SHP77 treated with DMSO at 0.1 percent for 48 hours (cell line): ENCODE measurements at places on chromosomes 5 and 9.

GRCh38 chr9:12879961-12880360 lies 105.1 kb downstream of the LURAP1L start:
- DNase-seq, result no peak

- DNase-seq, result no peak
Observed at GRCh38 chr5:121805911-121806310, 45.8 kb upstream of the FTMT start.

GRCh38 chr5:34571677-34572041 lies 84.5 kb upstream of the RAI14 start:
- DNase-seq, result no peak

DNA sequence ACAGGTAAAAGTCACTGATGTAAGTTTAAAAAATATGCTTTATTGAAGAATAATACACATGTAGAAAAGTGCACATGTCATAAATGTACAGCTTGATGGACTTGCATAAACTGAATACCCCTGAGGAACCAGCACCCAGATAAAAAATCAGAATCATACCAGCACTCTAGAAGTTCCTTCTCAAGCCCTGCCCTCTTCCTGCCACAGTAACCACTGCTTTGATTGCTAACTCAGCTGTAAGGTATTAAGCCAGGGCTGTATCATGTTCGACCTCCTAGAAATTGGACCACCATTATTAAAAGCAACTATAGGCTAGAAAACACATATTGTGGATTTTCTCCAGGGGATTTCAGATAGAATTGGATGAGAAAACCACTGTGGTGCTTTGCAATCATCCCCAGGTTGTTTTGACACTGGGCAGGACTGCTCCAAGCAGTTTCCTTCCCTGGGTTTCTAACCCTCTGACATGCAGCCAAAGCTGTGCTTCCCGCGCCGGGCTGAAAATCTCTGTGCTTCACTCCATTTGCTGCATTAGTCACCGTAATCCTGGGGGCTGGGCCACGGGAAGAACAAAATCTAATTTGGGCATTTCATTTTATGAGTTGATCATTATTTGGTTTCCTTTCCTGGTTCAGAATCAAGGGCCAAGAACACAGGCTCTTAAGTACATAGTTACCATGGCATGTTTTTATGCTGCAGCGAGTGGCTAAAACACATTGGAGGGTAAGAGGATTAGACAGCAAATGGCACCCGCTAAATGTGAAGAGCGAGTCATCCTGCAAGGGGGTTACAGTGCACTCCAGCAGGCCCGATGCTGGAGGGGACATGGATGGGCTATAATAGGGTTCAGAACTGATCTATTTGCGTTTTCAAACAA lies 139.4 kb upstream of the IL12B start:
- no peak for DNase-seq

DNA sequence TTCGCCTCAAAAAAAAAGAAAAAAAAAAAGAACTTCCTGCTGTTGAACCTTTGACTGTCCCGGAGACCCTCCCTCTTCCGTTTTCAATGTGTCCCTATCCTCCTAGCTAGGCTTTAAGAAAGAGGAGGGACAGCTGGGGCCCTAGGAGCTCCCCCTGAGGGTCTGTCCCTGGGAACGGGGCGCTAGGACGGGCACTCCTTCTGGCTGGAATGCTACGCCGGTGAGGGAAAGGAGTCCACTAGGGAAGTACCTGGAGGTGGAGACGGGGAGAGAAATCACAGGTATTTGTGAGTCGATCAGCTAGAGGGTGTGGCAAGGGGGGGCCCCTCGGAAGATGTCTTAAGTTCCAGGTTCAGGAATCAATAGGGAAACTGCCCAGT lies 4.6 kb downstream of the SIT1 start:
- DNase-seq, result no peak

GRCh38 chr5:102638316-102638715 lies 116.8 kb upstream of the PAM start:
- DNase-seq, result no peak

DNA sequence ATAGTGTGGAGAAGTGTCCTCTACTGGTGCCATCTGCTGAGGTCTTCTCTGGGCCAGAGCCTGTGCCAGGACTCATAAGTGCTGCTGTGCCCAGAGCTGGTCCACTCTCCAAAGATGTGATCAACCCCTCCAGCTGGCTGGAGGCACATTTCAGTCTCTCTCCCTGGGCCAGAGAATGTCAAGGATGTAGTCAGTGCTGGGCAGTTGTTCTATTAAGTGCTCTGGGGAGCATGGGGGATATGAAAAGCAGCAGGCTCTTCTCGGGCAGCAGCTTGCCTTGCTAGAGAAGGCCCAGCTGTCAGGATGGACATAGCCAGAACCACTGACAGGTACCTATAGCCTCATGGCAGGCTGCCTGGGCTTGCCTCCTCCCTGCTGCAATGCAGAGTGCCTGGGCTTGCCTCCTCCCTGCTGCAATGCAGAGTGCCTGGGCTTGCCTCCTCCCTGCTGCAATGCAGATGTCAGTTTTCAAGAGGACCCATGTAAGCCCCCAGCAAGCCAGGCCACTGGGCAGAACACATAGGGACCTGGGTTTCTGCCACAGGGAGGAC lies 157.2 kb upstream of the PANK3 start:
- no peak for DNase-seq

DNA sequence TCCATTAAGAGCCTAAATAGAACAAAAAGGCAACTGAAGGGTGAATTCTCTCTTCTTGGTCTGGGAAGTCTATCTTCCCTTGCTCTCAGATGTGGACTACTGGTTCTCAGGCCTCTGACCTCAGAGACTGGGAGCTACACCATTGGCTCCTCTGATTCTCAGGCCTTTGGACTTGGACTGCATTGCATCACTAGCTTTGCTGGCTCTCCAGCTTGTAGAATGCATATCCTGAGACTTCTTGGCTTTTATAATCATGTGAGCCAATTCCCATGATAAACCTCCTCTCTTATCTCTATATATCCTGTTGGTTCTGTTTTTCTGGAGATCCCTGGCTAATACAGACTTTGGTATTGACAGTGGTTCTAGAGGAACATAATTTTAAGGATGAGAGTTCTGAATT lies 89.8 kb downstream of the PSAT1 start:
- no peak for DNase-seq

DNA sequence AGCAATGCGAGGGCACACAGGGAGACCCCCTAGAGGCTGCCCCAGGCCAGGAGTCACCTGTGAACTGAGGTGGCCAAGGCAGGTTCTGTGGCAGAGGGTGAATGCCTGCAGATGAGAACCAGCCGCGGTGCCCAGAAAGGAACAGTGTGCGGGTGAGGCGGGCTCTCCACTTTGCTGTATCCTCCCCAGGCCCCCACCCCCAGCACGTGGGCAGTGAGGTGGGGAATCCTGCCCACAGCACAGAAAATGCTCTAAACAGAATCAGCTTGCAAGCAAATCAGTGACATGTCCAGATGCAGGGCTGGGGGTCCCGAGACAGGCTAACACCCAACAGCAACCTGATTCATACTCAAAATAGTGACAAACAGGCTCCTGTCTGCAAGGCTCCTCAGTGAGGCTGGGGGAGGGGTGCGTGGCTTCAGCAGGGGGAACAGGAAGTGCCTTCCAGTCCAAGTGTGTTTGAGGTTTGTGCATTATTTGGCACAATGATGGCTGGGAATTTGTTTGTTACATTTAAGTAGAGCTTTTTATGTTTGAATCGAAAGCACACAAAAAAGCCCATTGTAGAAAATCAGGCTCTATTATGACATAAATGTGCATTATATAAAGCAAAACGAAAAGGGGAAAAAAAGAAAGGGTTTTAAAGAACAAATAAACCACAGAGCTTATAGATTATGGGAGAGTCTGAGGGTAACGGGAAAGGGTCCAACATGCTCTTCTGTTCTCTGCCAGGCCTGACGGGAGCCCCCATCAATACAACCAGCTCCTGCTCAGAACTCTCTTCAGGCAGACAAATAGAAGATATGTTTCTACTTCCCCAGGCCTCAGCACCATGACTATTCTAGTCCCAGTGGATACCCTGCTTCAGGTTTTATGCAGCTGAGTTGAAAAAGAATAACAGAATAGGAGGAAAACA lies 201.3 kb downstream of the HSD17B3 start:
- no peak for DNase-seq

GRCh38 chr9:109258481-109259302 lies 62.2 kb downstream of the EPB41L4B start:
- DNase-seq, result peak; percentile 51

GRCh38 chr5:51185850-51186329 lies 197.4 kb upstream of the ISL1 start:
- no peak for DNase-seq

DNA sequence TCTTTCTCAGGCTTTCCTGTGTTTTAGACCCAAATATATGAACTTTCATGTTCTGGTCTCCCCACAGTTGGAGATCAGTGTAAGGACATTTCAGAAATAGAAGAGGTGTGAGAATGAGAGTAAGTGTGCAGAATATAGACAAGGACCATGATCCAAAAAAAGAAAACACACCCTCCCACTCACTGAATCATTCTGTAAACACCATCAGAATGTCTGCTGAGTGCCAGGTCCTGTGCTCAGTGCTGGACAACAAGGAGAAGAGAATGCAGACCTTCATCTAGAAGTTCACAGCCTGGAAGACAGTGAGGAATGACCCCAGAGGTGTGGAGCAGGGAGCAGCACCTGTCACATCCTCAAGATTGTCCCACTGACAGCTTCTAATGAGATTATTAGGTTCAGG lies 19.1 kb upstream of the SH3RF2 start:
- no peak for DNase-seq

DNA sequence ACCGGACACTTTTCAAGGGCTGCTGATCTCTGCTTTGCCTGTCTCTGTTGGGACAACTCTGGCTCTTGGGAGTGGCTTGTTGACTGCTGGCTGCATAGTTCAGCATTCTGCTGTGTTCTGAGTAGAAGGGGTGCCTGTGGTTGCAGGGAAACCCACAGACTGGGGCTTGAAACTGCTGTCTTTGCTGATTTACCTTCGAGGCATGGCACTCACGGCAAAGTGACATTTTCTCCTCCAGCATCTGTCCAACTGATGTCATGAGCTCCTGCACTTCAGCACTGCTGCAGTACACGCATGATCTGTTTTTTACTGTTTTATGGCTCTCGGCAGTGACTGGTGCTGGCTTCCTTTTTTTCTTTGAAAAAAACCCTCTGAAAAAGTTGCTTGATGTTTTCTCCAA lies 69.2 kb downstream of the SPATA31D1 start:
- DNase-seq, result no peak

DNA sequence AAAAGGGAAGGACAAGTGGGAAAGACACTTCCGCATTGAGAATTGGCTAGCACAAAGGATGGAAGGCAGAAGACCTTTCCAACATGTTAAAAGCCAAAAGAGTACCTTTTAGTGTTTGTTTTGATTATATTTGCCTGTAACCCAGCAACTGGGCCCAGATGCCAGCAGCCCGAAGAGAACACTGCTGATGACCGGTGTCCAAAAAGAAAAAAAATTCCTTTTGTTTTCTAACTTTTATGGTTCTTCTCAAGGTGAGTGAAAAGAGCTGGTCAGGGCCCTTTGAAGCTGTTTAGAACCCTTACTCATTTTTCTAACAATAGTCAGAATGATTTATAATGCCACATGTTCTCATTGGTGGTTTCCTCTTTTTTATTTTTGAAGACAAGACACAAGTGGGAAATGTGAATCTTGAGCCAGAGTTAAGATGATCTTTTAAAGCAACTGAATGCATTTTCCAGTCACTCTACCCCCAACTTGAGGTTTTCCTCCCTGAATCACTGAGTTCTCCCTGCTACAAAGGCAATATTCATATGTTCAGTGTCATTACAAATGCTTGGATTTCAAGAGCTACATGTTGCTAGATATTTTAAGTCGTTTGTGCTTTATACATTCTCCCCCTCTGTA lies 32.3 kb upstream of the ZNF462 start:
- no peak for DNase-seq

- no peak for DNase-seq
Observed at GRCh38 chr9:98191181-98191608, 1.2 kb downstream of the CORO2A start.

DNA sequence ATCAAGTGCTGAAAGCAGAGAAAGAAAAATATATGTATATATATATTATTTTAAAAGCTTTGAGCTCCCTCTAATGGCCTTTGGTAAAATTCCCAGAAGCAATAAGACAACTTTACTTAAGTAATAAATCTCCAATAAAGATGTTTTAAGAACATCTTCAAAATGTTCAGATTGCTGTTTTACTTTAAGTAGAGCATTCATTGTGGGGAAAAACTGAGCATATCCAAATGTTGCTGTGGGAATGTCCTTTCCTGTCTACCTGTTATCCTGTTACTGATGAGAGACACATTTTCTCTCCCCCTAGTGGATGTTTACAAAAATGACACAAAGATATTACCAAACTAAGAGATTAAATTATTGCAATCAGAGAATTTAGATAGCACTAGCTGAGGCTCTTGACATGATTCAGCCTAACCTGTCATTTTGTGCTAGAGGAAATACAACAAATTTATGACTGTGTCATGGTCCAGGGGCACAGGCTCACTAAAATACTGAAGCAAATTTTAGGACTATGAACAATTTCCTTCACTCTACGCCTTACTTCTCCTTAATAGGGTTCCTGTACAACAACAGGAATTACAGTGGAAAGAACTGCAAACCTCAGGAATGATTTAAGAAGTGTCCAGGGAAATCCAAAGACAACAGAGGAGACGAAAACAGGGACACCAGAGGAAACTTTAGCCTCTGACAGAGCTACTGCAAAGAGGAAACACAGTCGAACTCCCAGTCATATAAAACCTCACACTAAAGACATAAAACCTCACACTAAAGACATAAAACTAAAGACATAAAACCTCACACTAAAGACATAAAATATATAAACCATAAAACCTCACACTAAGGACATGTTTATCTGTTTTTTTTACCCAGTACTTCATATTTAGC lies 24.3 kb upstream of the PRRC1 start:
- peak; percentile 58 for DNase-seq

DNA sequence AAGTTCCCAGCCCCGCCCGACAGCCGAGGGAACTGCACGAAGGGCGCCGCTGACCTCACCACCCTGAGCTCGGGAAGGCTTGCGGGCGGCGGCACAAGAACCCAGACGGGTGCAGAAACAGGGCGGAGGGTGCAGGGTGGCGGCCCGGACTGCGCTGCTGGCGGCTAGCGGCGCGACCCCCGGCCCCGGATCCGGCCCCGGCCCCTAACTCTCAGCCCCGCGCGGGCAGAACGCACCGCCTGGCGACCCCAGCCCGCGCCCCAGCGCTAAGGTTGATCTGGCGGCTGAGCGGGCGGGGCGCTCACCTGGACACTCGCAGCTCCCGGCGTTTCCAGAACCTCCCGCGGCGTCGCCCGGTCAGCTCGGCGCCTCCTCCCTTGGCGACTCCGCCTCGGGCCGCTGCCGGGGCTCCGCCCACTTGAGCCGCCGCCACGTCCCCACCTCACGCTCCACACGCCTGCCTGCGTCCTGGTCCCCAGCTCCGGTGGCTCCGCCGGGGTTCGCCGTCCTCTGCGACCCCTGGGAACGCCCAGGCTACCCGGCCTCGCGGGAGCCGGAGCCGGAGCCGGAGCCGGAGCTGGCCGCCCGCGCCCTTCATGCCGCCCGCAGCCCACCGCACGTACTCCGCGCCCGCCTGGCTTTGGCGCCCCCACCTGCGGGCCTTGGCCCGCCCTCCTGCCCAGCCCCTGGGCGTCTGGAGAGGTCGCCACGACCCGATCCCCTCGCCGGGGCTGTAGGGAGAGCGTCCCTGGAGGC lies at the start of gene P4HA2:
Gene P4HA2, minus strand, starts transcription at position 369 of the 756 bp plus-strand sequence. CDS start 9,227 bp downstream, outside the sequence.
- DNase-seq, result peak; percentile 42
